CD8-positive, alpha-beta memory T cell (primary cell): ENCODE measurements at places on chromosomes 13 and 19.
A peak's percentile ranks its signal among the peaks of the same experiment; 100 is the strongest.

GRCh38 chr13:45242070-45242469, 41.2 kb upstream of the KCTD4 start:
- H3K27me3 ChIP-seq, result no peaks in the 10 kb centered on the region
- no peak overlapping the region for H3K4me3 ChIP-seq
- H3K36me3 ChIP-seq, result no peaks in the 10 kb centered on the region
- no peak for DNase-seq
- H3K4me1 ChIP-seq, result no peaks in the 10 kb centered on the region
- H3K27ac ChIP-seq, result no peak overlapping the region

- H3K36me3 ChIP-seq, result no peaks in the 10 kb centered on the region
- no peaks in the 10 kb centered on the region for H3K4me1 ChIP-seq
- H3K4me3 ChIP-seq, result no peak overlapping the region
These were observed 9.5 kb downstream of the SSC5D start for GRCh38 chr19:55497763-55498162.

- H3K27me3 ChIP-seq, result no peaks in the 10 kb centered on the region
- DNase-seq, result no peak
- no peak overlapping the region for H3K4me3 ChIP-seq
- H3K27ac ChIP-seq, result no peak overlapping the region
- no peaks in the 10 kb centered on the region for H3K4me1 ChIP-seq
- peaks cover 7% of the 10 kb centered on the region for H3K36me3 ChIP-seq
These were observed 21.9 kb downstream of the PLEKHJ1 start for GRCh38 chr19:2214251-2214650.

DNA sequence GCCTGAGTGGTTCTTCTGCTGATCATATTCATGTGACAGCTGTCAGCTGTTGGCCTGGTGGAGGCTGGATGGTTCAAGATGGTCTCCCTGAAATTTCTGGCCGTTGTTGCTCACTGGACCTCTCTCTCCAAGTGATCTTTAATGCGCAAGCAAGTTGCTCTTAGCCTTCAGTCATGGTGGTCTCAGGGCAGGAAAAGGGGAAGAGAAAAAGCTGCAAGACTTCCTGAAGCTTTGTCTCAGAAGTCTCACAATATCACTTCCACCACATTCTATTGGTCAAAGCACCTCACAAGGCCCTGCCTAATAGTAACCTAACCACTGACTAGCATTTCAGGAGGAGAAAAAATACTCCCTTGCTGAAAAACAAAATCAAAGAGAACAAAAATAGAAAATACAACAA, 1.6 kb upstream of the ZNF567 start:
- H3K36me3 ChIP-seq, result peaks cover 18% of the 10 kb centered on the region
- H3K27me3 ChIP-seq, result no peaks in the 10 kb centered on the region
- H3K4me1 ChIP-seq, result peaks cover 22% of the 10 kb centered on the region
- H3K4me3 ChIP-seq, result no peak overlapping the region
- DNase-seq, result no peak

- peaks cover 32% of the 10 kb centered on the region for H3K36me3 ChIP-seq
- H3K27me3 ChIP-seq, result no peaks in the 10 kb centered on the region
- peak overlapping the region; percentile 94 for H3K27ac ChIP-seq
- H3K4me1 ChIP-seq, result peaks cover 62% of the 10 kb centered on the region
These were observed 2.3 kb downstream of the DDX39A start for GRCh38 chr19:14416817-14417231.
